Activated naive CD8-positive, alpha-beta T cell treated with anti-CD3 and anti-CD28 coated beads, Interleukin-2, amount 50 U/mL, for 16 hours (primary cell): ENCODE measurements at places on chromosomes 13 and 19.

DNA sequence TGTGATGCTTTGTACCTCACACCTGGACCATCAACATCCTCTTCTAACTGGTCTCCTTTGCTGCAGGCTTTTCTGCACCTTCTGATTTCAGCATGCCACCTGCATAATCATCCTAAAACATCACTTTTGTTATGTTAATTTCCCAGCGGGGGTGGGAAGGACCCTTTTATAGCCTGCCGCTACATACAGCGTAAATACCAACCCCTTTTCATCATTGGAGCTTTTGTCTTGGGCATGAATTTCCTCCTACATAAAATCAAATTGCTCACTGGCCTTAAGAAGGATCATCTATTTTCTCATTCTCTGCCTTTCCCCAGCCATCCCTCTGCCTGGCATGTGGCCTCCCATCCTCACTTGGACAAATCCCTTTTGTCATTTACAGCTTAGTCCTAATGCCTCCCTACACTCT is 124.7 kb downstream of the RBM26 start:
- DNase-seq, result no peak

DNA sequence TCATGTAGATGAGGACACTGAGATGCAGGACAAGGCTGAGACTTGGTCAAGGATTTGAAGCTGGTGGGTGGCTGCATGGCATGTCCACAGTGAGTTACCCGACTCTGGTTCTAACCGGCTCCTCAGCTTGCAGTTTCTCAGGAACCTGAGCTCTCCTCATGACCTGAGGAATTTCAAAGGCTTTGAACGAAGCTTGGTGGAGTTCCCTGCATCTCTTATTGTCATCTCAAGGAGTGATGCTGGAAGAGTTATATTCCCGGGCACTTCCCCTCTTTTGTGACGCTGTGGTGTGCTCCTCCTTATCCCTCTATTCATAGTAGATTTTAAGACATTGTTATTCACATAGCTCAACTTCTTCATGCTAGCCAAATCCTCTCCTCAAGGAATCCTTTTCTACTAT is 500.1 kb upstream of the HTR2A start:
- no peak for DNase-seq

GRCh38 chr13:89380101-89380500 is 1708.9 kb downstream of the SLITRK5 start:
- no peak for DNase-seq

DNA sequence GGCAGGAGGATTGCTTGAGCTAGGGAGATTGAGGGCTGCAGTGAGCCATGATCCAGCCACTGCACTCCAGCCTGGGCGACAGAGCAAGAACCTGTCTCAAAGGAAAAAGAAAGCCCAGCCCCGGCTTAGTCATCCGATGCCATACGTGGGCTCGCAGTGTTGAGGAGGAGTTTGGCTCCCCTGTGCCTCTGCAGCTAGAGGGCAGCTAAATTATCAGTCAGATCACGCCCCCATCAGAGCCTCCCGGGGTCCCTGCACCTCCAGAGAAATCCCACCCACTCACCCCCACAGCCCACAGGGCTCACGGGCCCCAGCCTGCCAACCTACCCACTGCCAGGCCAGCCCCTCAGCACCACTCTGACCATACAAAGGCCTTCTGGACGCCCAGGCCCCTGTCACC is 27.6 kb downstream of the MAU2 start:
- DNase-seq, result no peak

- DNase-seq, result no peak
Observed at GRCh38 chr13:76813891-76814290, 72.3 kb downstream of the KCTD12 start.

GRCh38 chr19:30053558-30053957 is 111.5 kb downstream of the URI1 start:
- DNase-seq, result no peak

- no peak for DNase-seq
Observed at GRCh38 chr19:5978606-5979552, 939 bp upstream of the RANBP3 start.

DNA sequence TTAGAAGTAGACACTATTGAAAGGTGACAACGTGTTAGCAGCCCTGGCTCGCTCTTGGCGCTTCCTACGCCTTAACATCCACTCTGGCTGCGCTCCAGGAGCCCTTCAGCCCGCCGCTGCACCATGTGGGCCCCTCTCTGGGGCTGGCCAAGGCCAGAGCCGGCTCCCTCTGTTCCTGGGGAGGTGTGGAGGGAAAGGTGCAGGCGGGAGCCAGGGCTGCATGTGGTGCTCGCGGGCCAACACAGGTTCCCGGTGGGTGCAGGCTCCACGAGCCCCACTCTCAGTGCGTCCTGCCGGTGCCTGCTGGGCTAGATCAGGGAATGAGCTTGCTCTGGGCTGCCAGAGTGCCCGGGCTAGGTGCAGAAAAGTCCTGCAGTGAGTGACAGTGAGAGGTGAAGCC is 1284.3 kb downstream of the OLFM4 start:
- DNase-seq, result no peak

- DNase-seq, result no peak
Observed at GRCh38 chr13:110555601-110556223, 5.8 kb downstream of the RAB20 start.

GRCh38 chr13:93345770-93346169 is 119.2 kb downstream of the GPC6 start:
- no peak for DNase-seq

DNA sequence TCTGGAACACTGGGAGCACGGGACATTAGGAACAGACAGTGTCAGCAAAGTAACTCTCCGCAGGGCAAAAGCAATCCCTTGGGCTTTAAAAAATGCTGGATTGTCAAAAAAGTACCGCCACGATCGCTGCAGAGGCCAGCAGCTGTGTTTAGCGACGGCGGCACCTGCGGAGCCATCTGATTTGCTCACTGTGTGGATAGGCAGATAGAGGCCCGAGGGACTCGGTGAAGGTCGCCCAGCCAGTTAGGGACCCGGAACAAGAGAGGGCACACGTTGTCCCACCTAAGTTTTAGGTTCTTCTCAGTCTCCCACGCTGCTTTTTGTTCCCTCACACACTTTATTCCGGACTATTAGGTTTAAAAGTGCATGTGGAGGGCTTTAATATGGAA is 238.3 kb downstream of the TEX29 start:
- no peak for DNase-seq

- no peak for DNase-seq
Observed at GRCh38 chr19:6579450-6580178, 11.3 kb downstream of the CD70 start.

DNA sequence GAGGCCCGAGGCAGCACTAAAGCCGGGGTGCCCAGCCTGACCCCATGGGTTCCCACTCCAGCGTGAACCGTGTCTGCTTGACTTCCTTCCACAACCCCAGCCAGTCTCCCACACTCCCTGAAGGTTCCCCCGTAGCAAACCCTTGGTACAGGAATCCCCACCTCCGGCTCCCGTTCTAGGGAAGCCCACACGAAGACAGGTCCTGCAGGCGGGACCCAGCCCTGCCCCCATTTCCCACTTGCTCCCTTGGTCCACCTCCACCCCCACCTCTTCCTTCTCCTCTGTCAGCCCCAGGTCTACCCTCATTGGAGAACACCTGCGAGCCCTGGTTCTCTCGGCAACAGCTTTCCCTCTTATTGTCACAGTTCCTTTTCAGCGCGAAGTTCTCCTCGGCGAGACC is 23.9 kb downstream of the C19orf81 start:
- no peak for DNase-seq
